ENCODE measurements at places on chromosomes 6 and 20.

DNA sequence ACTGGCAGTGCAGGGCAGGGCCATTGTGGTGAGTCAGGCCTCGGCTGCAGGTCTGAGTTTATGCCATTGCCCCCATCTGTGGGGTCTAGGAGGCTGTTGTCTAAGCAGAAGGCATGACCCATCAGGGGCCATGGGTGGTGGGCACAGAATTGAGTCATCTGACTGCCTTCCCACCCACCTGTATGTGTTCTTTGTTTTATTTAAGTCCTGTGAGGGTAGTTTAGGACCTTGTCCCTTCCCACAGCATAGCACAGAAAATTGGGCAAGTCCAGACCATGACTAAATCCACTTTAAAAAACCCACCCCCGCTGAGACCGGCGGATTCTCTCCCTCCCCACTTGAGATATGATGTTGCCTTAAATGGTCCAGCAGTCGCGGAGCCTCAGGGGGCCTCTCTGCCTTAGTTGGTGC is 40.3 kb downstream of the ERMARD start:
- no peak for DNase-seq

DNA sequence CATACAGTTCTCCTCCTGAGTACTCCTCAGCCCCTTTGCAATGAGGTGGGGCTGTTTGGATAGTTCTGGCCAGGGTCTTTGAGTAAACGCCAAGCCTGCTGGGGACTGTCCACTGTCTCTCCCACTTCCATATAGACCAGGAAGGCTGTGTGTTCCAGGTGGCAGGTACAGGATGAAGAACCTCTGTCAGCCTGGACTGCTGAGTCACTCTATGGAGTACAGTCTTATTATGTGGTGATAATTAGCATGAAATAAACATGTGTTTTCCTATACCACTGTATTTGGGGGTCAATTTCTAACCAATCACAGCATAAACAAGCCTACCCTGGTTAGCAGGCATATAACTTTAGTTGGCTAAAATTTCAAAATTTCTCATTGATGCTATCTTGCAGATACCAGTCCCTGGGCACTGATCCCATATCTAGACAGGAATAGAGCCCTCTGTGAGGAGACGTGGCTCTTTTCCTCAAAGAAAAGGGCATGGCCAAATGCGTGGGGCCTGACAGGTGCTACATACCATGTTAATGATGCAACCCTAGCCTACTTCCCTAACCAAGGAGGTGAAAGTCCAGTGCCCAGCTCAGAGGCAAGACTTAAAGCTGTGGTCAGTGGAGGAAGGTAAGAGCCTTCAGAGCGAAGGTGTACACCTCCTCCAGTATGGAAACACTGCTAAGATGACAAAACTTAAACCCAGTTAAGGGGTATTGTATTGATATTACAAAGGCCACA is 4.5 kb upstream of the ALDH8A1 start:
- DNase-seq, result no peak

GRCh38 chr6:31400467-31401289 is 2.7 kb upstream of the MICA start:
- peak; percentile 55 for DNase-seq

DNA sequence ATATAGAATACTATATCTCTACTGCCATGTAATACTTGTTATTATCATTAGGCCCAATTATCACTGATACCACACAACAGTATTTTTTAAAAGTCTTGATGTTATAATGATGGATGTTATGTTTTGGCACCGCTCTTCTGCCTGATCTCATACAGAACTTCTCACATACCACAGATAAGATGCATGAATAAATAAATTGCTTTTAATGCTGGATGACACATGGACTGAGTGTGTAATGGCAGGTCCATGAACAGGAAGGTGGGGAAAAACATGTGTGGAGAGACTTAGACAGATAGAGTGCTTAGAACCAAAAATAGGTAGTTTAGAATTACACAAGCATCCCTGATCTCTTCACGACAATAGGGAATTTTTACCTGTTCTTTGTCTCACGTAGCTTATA is 258.4 kb upstream of the MARCKS start:
- DNase-seq, result no peak

DNA sequence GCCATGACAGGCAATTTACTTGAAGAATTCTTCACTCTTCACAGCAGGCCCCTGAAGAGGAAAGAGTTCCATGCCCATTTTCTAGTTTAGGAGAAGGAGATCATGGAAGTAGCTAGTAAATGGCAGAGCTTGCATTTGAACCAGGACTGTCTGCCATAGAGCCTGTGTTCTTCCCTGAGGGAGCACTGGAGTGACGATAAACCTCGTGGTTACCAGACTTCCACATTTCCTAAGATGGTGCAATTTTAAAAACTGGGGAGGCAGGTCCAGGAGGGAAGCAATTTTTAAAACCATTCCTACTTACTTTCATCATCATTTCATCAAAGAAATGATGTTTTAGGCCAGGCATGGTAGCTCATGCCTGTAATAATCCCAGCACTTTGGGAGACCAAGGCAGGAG is 36.8 kb downstream of the STK35 start:
- no peak for DNase-seq

DNA sequence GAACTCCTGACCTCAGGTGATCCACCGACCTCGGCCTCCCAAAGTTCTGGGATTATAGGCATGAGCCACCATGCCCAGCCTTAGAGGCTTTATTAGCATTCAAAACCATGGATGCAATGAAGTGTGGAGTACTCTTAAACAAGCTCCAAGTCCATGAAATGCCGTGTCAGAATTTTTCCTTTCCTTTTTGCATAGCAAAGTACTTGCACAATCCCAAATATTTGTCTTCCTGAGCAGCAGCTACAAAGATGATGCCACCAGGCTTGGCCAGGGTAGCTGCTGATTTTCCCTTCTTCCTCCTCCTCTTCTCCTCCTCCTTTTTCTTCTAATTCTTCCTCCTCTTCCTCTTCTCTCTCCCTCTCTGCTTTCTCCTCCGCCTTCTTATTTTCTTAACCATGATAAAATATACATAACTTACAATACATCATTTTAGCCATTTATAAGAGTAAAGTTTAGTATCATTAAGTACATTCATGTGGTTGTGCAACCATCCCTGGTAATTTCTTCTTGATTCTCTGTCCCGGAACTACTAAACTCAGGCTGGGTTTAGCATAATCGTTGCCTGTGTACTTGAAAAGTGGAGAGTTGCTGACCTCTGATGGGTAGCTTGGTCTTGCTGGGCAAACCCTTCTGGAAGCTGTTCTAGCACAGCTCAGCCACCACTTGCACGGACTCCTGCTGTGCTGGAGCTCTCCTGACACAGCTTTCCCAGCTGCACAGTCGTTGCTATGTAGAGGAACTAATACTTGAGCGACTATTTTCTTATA is 20.3 kb downstream of the MUCL3 start:
- DNase-seq, result no peak

DNA sequence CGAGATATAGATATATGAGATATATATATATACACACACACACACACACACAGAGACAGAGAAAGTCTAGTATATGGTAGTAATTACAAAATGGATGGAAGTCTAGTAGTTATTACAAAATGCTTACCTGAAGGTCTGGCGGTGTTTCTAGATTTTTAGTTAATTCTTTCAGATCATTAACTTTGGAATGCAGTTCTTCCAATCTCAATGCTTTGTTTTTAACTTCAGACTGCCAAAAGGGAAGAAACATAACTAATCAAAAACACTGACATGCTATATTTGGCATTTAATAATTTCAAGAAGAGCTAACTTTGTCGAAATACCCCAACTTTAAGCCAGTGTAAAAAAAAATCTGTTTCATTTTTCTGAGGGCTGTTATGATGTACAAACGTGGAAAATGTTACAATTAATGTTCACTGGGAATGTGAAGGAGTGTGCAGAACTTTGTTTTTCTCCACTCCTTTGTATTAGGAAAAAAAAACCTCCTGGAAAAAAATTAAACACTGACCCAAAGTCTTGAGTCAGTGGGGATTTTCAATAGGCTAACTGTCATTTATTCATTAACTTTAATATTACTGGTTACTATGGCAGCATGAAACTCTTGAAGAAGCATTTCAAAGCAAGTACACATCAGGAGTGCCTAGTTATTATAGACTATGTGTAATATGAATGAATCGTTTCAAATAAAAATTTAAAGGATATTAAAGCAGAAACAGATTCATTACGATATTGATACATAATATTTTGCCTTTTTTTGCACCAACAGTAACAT is 232.9 kb downstream of the SYNE1 start:
- DNase-seq, result no peak

DNA sequence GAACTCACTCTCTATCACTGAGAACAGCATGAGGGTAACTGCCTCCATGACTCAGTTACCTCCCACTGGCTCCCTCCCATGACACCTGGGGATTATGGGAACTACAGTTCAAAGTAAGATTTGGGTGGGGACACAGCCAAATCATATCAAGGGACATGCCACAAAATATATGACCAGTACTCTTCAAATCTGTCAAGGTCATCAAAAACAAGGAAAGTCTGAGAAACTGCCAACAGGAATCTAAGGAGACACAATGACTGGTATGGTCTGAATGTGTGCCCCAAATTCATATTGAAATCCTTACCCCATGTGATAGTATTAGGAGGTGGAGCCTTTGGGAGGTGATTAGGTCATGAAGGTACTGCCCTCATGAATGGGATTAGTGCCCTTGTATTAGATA is 258.8 kb downstream of the TPBG start:
- no peak for DNase-seq

DNA sequence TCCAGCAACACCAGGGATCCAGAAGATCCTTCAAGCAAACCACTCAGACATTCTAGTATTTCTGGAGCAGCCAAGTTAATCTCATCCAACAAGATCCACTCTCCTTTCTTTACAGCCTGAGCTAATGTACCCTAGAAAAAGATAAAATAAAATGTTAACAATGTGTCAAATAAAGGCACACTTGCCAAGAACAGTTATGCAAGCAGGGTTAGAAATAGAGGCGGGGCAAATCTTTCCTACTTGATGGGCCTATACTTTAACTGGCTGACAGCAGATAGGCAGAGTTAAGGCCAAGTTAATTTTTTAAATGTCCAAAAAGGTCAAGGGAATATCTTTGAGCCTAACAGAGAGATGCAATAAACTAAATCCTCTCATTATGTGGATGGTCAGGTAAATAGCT is 60.8 kb downstream of the MDN1 start:
- DNase-seq, result no peak

DNA sequence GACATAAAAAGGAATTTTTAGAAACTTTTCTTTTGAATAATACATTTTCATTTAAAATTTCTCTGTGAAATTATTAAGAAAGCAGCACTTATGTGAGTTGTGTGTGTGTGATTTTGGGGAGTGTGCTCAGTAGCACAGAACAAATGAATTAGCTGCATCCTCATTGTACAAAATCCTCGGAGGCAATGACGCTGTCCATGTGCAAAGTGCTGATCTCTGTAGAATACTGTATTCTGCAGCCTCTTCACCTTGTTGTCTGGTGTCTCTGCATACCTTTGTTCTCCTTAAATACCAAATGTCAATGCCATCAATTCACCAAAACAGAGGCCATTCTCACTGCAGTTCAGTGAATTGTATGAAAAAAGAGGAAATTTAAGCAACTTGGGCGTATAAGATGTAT is 838.4 kb downstream of the QKI start:
- no peak for DNase-seq

- DNase-seq, result peak; percentile 46
These were observed 230.1 kb upstream of the MOCS1 start for GRCh38 chr6:40164345-40164755.

DNA sequence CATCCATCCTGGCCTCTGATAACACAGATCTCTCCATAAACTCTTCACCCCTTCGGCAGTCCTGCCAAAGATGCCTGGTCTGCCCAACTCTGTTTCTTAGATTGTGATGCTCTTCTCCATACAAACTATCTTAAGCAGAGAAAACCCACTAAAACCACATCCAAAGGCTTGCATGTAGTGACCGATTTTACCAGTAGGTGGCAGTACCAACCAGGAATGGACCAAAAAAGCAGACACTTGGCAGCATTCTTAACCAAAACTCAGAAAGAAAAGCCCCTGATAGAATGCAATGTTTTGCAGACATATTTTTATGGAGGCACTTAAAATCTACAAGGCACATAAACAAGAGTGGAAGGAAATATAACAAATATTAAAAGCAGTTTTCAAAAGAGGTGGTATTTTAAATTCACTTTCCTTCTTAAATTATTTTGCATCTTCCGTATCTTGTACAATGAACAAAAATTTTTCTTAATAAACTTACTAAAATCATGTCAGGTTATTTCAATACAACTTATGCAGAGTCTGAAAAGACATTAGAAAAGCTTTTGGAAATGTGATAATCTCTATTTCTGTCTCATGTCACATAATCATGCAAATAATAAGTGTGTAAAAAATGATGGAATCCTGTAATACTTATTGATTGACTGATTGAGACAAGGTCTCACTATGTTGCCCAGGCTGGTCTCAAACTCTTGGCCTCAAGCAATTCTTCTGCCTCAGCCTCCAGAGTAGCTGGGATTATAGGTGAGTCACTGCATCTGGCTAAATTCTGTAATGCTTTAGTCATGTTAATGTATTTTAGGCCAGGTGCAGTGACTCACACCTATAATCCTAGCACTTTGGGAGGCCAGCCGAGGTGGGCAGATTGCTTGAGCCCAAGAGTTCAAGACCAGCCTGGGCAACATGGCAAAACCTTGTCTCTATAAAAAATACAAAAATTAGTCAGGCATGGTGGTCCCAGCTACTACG is 29.4 kb downstream of the LRP11 start:
- DNase-seq, result peak; percentile 82

- no peak for DNase-seq
These were observed 381 bp upstream of the BICRAL start for GRCh38 chr6:42781546-42781795.

DNA sequence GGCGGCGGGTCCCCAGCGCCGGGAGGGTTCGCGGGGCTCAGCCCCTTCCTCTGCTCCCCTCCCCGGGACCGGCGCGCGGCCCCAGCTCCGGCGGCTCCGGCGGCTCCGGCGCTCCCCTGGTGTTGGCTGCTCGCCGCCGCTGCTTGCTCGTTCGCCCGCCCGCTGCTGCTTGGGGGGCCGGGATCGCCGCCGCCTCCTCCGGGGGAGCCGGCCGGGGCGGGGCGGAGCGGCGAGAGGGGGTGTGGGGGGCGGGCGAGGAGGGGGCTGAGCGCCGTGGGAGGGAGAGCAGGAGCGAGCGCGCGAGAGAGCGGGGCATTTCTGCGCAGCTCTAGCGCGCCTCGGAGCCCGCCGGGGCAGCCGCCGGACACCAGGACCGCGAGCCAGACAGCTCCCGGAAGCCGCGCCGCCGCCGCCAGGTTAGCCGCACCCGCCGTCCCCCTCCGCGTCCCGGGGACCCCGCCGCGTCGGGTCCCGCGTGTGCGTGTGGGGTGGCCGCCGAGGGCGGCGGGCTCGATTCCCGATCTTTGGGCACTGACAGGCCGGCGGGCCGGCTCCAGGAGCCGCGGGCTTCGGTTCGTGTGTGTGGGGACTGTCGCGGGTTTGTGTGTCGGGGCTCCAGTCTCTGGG is 62.0 kb upstream of the EPB41L1 start:
- no peak for DNase-seq

DNA sequence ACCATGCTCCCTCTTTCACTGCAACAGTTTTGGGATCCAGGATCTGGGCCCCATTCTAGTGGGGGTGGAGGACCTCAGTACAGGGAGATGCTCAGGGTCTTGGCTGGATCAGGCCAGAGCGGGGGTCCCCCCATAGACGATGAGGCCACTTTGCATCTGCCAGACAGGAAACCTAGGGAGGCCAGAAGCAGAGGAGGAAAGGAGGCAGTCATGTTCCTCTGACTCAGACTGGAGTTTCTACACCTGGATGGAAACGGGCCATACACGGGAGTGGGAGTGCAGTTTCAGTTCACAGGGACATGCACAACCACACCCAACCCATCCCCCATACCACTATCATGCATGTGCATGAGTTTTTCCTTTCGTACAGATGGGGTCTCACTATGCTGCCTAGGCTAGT is 3.6 kb upstream of the EMILIN3 start:
- no peak for DNase-seq
